Upper lobe of left lung (tissue), 6 donors: ENCODE measurements at places on chromosomes 7 and 10. TPM values are rescaled to one million over a fixed set of nuclear protein-coding genes. Genes with fewer than 3 reads are reported as not detected.

The CTAGE8 gene
- 2.9 TPM for total RNA-seq

The STX1A gene
- 4.4 TPM for total RNA-seq

The MBL2 gene
- not detected for total RNA-seq

The IL6 gene
- 6.3 TPM for total RNA-seq

The SUN3 gene
- not detected for total RNA-seq

DNA sequence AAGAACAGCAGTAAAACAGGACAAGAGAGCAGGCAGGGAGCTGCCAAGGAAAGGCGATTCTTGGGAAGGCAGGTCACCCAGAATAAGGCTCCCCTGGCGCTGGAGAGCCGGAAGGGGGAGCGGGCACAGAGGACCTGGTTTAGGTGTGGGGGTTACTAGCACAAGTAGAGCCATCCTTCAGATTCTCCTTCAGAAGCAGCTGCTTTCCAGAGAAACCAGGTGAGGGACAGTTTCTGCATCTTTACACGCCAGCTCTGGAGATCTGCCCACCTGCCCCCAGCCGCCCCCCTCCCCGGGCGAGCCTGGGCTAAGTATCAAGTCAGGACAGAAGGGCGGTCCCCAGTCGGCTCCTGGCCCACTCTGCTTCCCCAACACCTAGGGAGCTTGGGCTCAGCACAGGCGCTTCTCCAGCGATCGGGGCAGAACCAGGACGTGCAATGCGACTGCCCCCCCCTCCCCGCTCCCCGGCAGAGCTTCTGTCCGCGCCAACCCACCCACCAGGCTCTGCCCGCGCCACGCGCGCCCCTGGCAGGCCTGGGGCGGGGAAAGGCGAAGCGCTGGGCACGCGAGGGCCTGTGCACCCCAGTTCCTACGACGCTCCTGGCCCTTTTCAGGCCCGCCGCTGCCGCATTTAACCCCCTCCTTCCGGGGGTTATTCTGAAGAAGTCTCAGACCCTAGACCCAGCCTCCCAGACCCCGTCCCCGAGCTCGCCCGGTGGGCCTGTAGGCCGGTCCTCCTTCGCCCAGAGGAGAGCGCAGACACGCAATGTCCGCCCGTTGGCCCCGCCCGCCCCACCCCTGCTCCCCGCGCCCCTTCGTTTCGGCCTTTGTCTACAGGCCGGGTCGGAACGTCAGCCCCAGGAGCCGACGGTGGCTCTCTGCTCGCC lies 4.4 kb upstream of the EN2 start:
- DNase-seq: peak; percentile 60

DNA sequence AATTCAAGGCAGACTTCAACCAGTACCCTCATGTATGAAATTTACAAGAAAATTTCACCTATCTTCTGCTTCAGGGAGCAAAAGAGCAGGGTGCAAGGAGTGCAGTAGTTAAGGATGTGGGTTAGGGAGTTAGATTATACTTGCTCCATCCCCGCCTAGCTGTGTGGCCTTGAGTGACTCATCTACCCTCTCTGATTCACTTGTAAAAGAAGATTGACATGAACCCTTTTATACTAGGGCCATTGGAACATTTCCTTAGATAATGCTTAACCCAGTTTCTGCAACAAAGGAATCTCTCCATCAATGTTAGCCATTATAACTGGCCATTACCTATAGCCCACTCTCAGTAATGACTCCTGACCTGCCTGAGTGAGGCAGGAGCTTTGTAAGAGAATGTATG lies 10.2 kb upstream of the HSPA12A start:
- no peak for DNase-seq

DNA sequence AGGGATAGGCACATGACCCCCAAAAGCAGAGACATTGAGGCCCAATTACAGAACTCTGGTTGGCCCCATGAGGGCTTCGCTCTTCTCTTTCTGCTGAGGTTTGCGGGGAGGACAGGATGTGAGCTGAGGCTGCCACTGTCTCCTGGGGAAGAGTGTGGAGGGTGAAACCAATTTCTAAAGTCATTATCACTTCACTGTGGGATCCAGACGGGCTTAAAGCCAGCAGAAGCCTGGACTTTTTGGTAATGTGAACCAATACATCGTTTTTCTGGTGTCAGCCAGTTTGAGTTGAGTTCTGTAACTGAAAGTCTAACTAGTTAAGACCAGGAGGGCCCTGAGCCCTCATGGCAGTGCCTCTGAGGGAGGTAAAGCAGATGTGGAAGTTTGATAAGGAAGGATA lies 163.0 kb downstream of the MYOF start:
- DNase-seq: no peak

DNA sequence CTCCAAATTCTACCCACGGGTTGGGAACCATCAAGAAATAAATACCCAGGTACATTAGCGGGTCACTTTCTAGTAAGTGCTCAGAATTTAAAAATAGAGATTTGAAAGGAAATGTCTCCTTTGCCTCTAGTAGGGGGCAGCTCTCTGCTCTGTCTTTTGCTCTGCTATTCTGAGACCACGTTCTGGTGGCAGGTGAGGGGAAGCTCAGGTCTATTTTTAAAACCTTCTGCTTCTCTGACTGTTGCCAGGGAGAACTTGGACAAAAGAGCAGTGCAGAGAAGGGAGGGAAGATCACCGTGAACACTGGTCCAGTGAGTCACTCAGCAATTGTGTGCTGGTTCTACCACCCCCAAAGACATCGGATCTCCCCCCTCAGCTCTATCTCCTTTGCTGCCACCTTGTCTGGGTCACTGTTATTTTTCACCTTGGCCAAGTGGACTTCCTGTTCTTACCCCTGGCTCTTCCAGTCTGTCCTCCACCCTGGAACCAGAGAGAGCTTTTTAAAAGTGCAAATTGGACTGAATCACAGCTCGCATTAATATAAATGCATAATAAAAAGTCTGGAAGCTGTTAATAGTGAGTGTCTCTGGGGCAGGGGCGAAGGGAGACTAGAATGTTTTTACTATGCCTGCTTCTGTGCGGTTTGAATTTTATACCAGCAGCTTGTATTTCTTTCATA lies 72.4 kb upstream of the LOXL4 start:
- no peak for DNase-seq

DNA sequence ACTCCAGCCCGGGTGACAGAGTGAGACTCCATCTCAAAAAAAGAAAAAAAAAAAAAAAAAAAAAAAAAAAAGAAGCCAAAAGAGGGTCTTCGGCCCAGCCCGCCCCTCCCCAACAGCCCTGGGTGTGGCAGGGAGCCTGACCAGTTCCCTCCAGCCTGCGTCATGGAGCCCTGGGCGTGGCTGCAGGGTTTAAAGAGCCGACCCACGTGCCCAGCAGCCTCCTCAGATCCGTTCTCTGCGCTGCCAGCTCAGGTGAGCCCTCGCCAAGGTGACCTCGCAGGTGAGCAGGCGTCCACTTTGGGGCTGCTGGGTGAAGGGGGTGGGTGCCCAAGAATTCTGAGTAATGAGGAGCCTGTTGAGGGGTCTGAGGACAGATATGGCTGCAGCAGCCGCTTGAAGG lies at the start of gene FXYD4:
Gene FXYD4 (plus strand): TSS at position 219 of the 400 bp plus-strand sequence. CDS start 2,111 bp downstream, outside the sequence.
- peak; percentile 74 for DNase-seq

DNA sequence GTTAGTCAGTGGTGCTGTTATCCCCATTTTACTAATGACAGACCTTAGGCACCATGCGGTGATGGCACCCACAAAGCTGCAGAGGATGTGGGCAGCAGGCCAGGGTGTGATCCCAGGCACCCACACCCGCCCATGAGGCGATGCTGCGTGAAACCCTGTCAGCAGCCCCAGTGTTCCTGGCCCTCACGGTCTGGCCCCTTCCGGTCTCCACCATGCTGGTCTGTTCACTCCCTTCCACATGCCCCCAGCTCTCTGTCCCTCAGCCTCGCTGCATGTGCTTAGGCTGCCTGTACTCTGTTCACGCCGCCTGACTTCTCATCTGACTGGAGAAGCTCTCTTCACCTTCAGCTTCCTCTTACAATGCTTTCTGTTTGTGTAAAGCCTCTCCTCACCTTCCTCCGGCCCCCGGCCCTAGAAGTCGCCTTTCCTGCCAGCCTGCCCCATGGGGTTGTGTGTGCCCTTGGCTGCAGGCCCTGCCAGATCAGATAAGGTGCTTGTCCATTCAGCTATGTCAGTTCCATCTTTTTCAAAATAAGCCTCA lies 17.6 kb upstream of the ORAI2 start:
- peak; percentile 45 for DNase-seq
